Stimulated activated CD8-positive, alpha-beta memory T cell treated with anti-CD3 and anti-CD28 coated beads, Interleukin-4, amount 100 ng/mL, for 48 hours (primary cell): ENCODE measurements at places on chromosomes 3 and 15.

- no peak for DNase-seq
These were observed 12.1 kb downstream of the LACTB start for GRCh38 chr15:63133786-63134185.

DNA sequence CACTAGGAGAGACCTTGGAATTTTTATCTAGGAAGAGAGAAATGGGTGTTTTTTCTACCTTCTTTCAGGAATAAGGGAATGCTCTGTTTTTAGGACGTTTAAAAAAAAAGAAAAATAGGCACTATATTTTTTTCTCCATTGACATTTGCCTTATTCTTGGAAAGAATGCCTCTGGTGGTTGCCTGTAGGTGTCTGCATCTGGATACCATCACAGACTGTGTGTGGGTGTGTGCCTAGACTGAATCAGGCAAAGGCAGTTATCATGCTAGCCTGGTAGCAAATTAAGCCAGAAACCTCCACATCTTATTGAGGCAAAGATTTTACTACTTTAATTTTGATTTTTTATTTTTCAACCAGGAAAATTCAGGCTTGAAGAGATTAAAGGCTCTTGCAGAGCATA lies 513.6 kb upstream of the KCNMB2 start:
- no peak for DNase-seq

GRCh38 chr3:181076558-181076957 lies 87.0 kb upstream of the DNAJC19 start:
- no peak for DNase-seq

DNA sequence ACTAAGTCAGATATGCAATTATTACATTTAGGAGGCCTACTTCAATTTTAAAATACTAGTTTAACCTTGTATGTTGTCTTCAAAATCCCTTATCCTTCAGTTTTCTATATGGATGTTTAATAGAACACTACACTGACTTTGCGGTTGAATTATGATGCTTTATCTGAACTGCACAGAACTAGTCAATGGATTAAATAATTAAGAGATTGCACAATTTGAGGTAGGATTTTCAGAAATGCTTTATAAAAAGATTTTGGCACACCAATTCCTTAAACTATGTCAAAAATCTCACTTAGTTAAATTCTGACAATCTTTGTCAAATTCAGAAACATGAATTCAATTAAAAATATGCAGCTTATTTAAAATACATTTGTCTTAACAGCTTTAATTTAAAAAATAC lies 28.1 kb downstream of the ATOSA start:
- DNase-seq, result no peak

DNA sequence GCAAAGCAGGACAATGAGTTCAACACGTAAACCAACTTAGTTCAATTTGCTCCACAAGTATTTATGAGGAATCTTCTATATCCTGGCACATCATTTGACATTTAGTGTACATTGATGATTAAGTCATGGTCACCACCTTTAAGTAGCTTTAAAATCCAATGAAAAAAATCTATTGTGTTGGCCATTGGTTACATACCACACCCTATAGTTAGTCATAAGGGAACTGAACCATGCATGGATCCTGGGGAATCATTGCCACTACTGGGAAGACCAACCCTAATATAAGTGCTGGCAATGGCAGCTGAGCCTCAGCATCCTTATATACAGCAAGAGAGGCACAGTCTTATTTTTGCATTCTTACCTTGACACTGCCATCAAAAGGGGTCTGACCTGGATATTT lies 502.5 kb downstream of the MECOM start:
- DNase-seq, result no peak

- DNase-seq, result no peak
These were observed 447.8 kb downstream of the FHIT start for GRCh38 chr3:60803216-60804173.

GRCh38 chr3:171339598-171339997 lies 120.6 kb downstream of the TNIK start:
- DNase-seq, result no peak

- no peak for DNase-seq
These were observed 1.7 kb upstream of the ALCAM start for GRCh38 chr3:105365081-105365390.

DNA sequence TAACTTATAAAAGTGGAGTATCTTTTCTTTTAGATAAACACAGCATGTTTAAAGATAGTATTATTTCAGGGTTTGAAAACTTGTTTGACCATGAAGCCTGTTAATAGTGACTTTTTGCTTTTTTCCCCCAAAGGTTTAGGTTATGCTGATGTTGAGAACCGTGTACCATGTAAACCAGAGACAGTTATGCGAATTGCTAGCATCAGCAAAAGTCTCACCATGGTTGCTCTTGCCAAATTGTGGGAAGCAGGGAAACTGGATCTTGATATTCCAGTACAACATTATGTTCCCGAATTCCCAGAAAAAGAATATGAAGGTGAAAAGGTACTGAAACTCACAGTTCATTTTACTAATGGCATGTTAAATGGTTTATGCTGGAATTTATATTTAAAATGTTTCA lies 5.1 kb downstream of the LACTB start:
- DNase-seq, result no peak

DNA sequence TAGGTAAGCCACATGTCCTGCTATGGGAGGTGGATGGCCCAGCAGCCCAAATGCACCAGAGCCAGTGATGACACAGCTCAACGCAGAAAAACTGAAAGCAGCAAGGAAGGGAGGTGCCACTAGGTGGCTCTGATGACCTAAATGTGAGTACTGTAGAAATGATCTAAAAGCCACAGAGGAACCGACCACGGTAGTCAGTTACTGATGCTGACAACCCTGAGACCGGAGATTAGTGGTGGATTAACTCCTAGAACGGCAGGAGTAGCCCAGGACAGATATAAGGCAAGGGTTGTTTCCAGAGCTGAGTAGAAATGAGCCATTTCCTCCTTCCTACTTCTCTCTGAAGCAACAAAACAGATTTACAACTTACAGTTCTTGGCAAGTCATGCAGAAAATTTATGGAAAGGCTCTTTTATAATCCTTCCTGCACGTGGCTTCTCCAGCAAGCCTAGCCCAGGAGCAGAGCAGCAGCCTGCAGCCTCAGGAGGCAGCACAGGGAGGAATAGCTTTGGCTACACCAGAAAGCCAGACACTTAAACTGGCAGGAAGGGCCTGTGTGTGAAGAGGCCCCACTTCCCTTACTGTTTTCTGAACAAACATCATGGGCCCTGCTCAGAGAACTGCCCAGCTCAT lies 13.1 kb downstream of the FBXL22 start:
- peak; percentile 78 for DNase-seq

DNA sequence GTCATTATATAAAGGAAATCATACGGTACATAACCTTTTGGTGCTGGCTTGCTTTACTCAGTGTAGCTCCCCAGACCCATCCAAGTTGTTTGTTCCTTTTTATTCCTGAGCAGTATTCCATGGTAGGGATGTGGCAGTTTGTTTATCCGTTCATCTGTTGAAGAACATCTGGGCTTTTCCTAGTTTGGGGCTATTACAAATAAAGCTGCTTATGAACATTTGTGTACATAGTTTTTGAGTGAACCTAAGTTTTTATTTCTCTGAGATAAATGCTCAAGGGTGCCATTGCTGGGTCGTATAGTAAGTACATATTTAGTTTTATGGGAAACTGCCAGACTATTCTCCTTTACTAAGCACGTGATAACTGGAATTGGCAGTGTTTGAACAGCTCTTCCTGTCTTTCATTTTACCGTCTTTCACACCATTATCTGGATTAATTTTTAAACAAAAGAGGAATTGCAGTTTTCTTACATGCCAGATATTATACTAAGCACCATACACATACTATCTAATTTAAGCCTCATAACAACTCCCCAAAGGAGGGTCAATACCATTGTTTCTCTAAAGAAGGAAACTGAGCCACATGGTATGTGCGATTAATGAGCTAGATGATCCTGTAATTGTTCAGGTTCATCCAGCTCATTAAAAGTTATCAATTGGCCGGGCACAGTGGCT lies 85.6 kb downstream of the PTPRG start:
- DNase-seq, result no peak

GRCh38 chr3:186187401-186188275 lies 78.7 kb upstream of the ETV5 start:
- DNase-seq, result no peak

GRCh38 chr3:157611536-157612076 lies 108.4 kb upstream of the VEPH1 start:
- DNase-seq, result no peak

- no peak for DNase-seq
These were observed 28.9 kb upstream of the OCA2 start for GRCh38 chr15:28128031-28128430.

- no peak for DNase-seq
These were observed 18.2 kb downstream of the SYNM start for GRCh38 chr15:99122831-99123712.

DNA sequence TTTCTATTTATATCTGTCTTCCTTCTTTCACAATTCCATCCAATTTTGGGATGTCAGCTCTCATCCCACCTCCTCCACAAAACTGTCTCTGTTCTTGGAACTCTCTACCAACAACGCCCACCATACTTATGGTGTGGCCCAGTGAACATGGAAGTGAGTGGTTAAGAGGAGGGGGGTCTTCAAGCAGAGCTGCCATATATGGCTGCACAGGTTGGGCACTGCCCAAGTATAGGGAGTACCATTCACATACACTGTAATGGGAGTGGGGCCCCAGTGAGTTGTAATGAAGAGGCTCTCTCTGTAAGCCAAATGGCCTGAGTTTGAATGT lies 7.9 kb upstream of the CAMK1 start:
- DNase-seq, result no peak

- no peak for DNase-seq
These were observed 513.1 kb upstream of the CBLB start for GRCh38 chr3:106381939-106382335.

DNA sequence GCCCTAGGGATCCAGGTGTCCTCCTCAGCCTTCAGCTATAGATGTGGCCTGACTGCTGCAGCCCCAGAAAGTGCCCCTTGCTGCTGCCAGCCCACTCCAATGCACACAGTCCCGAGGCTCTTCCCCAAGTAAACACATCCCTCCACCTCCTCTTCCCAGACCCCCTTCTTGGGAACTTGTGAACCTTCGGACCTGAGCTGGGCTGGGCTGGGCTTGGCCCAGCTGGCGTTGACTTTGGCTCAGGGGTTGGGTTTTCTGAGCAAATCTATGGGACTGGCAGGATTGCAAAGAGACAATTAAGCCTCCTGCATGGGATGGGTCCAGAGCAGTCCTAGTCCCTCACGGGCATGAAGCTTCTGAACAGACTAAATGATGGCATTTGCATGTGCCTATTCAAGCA lies 14.7 kb downstream of the VIPR1 start:
- no peak for DNase-seq

DNA sequence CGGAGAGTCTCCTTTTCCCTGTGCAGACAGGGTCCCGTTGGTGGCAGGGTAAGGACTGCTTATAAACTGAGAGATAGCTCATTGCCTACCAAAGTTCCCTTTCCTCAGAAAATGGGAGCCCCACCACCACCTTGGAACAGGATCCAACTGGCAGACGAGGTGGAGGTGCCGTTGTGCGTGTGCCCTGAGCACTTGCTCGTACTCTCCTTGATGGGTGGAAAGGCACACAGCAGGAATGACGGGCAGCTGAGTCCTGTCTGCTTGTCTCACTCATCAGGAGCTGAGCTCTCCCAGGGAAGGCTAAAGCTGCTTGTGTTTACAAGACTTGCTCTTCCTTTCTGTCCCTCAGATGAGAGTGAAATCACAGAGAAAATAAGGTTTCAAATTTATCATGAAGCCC lies 60.7 kb downstream of the B3GNT5 start:
- DNase-seq, result no peak
